ENCODE measurements at places on chromosomes 3 and 15.

GRCh38 chr3:14424711-14425580, 22.5 kb downstream of the SLC6A6 start:
- peak; percentile 36 for DNase-seq

DNA sequence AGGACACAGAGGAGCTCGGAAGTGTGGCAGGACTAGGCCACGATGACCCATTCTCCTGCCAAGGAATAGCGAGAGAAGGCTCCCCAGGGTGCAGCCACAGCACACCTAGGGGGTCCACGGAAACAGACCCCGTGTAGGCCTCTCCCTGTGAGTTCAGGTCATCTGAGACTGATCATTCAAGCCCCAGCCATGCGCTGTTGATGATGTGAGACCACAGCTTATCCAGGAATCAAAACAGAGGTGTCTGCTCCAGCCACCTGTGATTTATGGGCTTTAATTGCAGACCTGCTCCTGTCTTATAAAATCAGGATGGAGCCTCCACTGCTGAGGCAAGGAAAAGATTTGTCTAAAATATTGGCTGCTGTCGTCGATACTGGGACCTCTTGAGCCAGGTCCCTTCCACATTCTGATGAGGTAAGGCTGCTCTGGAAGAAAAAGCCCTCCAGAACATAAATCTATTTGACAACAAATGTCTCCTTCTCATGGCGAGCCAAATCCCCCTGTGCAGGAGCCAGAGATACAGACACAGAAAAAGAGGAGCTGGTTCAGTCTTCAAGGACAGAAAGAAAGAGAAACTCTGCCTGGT, 186.7 kb downstream of the TJP1 start:
- DNase-seq: no peak

GRCh38 chr3:133377396-133377795, 22.5 kb upstream of the BFSP2 start:
- no peak for DNase-seq

GRCh38 chr3:141240286-141240685, 8.7 kb downstream of the PXYLP1 start:
- DNase-seq: no peak

- DNase-seq: no peak
Observed at GRCh38 chr15:49620199-49620598, 419 bp downstream of the FAM227B start.

DNA sequence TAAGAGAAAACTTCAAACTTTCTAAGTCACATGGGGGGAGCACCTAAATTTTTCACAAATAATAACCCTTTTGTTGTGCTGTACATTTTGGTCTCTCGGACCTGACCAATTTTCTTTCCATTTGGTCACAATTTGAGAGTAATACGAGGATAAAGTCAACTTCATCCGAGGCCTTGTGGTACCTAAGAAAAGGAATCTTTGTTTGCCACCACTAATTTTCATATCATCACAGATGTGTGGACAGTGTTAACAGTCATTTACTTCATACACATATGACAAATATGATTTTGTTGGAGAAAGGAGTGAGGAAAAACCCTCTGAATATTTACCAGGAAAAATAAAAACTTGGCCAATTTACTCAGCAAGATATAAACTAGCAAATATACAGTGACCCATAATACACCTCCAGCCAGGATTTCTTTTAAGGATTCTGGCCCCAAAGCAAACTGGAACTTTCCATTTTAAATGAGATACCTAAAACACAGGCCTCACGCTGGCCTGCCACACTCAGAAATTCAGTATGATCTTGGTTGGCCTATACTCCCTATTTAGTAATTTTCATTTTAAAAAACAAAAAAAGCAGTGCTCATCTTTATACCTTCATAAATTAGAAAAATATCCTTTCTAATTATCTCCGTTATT, 40.7 kb downstream of the VGLL4 start:
- no peak for DNase-seq

GRCh38 chr3:7876741-7877297, 624.8 kb upstream of the LMCD1 start:
- DNase-seq: peak; percentile 5

DNA sequence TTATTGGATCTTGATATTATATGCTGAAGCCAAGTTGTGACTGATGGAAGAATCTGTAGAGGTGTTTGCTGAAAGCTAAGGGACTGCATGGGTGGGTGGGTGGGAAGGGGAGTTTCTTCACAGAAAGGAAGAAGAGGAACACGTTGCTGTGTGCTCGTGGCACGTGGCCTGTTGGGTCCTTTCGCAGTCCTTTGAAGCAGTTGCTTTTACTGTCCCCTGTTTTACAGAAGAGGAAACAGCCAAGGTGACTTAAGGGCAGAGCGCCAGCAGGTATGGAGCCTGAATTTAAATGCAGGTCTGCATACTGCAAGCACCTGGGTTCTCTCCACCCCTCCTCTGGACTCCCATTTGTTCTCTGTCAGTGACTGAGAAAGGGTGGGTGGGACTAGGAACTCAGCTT, 59.4 kb upstream of the PRR23C start:
- DNase-seq: no peak

DNA sequence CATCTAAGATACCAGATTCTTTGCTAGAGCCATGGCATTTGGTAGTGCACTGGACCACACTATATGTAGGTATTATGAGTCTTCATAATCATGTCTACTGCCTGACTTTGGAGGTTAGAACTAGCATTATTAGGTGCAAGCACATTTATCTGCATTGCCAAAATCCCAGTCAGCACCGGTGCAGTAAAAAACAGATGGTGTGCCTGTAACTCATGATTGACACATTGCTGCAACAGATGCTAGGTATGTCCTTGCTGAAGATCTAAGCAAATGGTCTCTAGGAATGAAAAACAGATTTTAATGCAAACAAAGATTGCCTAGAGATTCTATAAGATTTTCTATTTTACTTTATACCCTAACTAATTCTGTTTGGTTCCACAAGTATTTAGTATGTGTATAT, 47.7 kb downstream of the MYO5A start:
- no peak for DNase-seq

DNA sequence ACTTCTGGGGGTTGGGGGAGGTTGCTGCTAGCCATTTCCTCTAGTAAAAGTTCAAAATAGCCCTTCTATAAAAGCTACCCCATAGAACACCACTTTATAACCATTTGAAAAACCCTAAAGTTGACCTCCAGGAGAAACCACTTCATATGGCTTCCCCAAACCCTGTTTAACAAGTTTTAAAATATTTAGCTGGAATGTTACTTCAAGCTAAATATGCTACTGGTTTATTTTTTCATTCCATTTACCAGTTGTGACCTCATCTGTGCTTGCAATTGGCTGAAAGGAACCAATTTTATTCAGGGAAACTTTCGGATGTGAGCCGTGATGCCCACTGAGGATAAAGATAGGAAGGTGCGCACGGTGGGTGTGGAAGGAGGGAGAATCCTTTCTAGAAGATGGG, 221.3 kb downstream of the SUCLG2 start:
- no peak for DNase-seq

- no peak for DNase-seq
Observed at GRCh38 chr15:45441686-45442085, 63.3 kb upstream of the GATM start.

DNA sequence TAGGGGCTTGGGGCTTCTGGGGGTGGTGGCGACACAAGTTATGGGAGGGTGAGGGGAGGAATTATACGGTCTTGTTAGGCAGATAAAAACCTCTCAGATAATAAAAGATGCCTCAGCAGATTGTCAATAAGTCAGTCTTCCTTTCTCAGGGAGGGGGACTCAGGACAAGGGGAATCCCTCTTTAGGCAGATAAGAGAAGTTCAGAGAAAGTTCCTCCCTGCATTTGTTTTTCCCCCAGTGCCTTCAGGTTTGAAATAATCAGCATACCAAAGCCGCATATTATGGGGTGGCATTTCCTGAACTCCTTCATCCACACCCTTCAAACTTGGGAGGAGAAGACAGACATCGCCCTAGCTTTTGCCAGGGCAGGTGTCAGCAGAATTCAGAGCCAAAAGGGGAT, 8.5 kb downstream of the PPCDC start:
- DNase-seq: no peak

DNA sequence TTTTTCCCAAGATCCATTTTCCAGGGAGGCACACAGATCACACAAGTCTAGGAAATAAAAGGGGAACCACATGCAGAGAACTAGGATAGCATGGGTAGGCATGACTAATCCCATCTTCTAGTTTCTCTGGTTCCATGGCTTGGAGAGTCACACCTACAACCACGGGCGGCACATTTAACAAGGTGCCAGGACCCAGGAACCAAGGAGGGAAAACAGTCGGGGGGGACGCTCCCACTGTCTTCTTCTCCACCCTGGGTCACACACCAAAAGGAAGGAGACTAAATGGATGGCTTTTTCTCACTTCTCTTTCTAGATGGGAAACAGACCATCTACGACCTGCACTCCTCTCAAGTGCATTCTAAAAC, 4.6 kb upstream of the SMCO1 start:
- no peak for DNase-seq

DNA sequence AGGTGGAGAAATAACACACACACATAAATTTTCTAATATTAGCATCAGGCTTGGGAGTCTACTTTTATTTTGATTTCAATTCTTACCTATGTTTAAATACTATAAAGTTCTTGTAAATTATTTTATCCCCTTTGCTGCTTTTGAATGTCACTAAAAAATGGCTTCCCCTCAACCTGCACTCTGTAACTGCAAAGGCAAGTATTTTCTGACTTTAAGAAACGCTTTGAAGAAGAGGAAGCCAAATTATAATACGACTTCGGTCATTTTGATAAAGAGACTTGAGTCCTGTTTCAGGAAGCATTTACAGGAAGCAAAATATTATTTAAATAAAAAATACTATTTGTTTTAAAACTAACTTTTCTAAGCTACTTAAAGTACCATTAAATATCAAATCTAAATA, 627.7 kb upstream of the AGTR1 start:
- no peak for DNase-seq

GRCh38 chr15:92603743-92604470, 51.7 kb downstream of the FAM174B start:
- DNase-seq: no peak

GRCh38 chr3:196903740-196904139, 36.0 kb downstream of the SENP5 start:
- DNase-seq: no peak

- DNase-seq: no peak
Observed at GRCh38 chr3:170270282-170270881, 48.2 kb downstream of the PRKCI start.

GRCh38 chr3:71581457-71582035, 2.0 kb downstream of the FOXP1 start:
- no peak for DNase-seq

GRCh38 chr3:45872569-45872968, 13.8 kb upstream of the CCR9 start:
- DNase-seq: no peak

GRCh38 chr3:178100908-178101307, 435.3 kb upstream of the KCNMB2 start:
- DNase-seq: no peak

GRCh38 chr3:118186051-118186450, 848.6 kb downstream of the IGSF11 start:
- no peak for DNase-seq

DNA sequence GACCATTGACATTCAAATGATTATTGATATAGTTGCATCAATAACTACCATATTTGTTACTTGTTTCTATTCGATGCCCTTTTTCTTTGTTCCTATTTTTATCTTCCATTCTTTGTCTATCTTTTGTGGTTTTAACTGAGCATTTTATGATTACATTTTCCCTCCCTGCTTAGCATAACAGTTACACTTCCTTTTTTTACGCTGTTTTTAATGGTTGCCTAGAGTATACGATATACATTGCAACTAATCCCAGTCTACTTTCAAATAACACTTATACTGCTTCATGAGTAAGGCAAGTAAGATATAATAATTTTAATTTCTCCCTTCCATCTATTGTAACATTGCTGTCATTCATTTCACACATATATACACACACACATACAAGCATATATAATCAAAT, 26.3 kb downstream of the COL6A6 start:
- no peak for DNase-seq

DNA sequence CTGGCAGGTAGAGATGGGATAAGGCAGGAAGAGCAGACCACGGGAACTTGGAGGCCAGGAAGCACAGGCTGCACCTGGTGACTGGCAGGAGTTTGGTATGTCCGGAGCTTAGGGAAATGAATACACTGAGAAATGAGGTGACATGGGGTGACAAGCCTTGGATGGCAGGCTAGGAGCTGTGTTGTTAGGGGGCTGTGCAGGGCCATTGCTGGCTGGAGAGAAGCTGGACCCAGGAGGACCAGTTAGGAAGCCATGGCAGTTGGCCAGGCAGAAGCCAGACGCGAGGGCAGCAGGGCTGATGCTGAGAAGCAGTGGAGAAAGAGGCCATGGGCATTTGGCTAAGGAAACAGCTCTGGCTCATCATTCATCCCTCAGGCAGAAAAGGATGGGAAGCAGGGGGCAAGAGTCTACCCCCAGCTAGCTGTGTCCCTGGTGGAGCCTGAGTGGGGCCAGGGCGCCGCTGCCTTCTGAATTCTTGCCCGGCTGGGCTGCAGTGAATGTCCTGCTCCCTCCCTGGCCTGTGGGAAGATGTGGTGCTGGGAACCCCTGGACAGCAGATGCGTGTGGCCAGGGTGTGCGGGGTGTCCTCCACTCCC, 255.8 kb downstream of the FAM43A start:
- DNase-seq: no peak

DNA sequence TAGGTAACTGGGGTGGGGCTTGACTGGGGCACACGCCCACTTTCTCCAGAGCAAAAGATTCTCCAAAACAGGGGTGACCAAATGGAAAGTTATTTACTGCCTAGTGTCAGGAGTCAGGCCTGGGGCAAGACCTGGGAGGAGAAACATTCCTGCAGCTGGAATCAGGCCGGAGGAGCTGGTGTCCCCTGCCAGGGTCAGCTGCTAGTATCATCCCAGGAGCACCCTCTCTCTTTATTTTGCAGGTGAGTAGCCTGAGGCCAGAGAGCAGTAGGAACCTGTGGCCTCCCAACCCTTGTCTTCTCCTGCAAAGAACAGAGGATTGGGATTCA, 32.9 kb downstream of the DNAJB8 start:
- DNase-seq: no peak

DNA sequence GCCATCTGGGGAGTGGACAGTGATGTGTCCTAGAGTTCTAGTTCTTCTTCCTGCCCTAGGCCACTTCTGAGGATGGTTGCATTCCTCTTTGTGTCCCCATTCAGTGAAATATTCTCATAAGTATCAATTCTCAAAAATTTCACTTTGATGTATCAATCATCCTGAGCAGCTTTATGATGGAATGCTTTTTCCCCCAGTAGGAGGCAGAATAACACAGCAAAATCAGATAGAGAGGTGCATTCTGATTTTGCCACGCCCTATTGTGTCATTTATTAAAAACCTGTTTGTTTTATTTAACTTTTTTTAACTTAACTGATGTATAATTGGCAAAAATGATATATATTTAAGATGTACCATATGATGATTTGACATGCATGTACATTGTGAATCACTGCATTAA, 656.0 kb upstream of the GRM7 start:
- no peak for DNase-seq

DNA sequence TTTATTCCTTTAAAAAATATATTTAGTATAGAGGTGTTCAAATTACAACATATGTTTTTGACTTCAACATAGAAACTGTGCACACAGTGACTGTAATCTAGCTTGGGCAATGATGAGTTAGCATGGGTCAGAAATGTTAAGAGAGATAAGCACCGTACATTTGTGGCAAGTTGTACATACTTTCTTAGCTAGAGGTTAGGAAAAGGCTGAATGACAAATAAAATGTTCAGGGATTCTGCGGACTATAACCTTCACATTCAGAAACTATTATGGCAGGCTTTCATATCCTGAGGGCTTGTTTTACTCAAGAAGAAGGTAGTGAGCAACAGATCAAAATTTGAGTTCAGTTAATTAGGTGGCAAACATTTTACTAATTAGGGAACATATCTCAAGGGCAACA, 379.7 kb upstream of the EPHA6 start:
- DNase-seq: no peak

- DNase-seq: no peak
Observed at GRCh38 chr3:30498587-30498967, 107.8 kb upstream of the TGFBR2 start.
